ENCODE measurements at places on chromosomes 5 and 9. TPM values are rescaled to one million over a fixed set of nuclear protein-coding genes. Genes with fewer than 3 reads are reported as not detected.

The ADRA1B gene
- total RNA-seq = 3.8 TPM

The MCIDAS gene
- total RNA-seq = 0.56 TPM

The ARL14EPL gene
- total RNA-seq = not detected

The ADGRD2 gene
- total RNA-seq = not detected

The PRELID1 gene
- 101 TPM for total RNA-seq

The SLC36A3 gene
- total RNA-seq = not detected

The OR13J1 gene
- not detected for total RNA-seq

The FOXD1 gene
- 0.74 TPM for total RNA-seq

The PSD2 gene
- total RNA-seq = not detected

The C8G gene
- 2.2 TPM for total RNA-seq

The SLC6A19 gene
- total RNA-seq = not detected

The C9orf153 gene
- 0.95 TPM for total RNA-seq

The SPATA6L gene
- total RNA-seq = 16.3 TPM

The PCDHGB6 gene
- 7.7 TPM for total RNA-seq

The CDH6 gene
- total RNA-seq = 7.2 TPM

The JAKMIP2 gene
- total RNA-seq = 8.3 TPM

The SPINK6 gene
- total RNA-seq = not detected

The IL4 gene
- total RNA-seq = not detected

The TTC23L gene
- total RNA-seq = 1.3 TPM

The SLC6A3 gene
- total RNA-seq = 0.12 TPM

The OBP2B gene
- not detected for total RNA-seq

The GMCL2 gene
- not detected for total RNA-seq

The TAF11L10 gene
- total RNA-seq = not detected

The GABBR2 gene
- total RNA-seq = 0.24 TPM

The CDKN2B gene
- total RNA-seq = 17.9 TPM

The GARNL3 gene
- 7.8 TPM for total RNA-seq
